ENCODE measurements at places on chromosomes 5 and 9.

DNA sequence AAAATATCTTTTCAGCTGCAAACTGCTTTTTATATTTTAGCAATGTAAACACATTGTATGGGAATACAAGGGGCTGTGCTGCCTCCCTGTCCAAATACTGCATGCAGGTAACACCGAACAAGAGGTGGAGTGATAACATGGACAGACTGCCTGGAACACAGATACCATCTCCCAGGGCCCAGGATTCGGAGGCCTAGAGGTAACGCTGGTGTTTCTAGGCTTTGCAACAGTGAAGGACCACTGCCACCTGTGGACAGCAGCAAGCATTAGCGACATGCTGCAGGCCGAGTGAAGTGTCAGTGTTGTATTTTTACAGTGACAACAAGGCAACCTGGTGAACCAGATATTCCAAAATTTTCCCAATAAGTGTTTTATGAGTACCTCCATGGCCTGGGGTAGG lies 379.1 kb downstream of the DMRT2 start:
- no peak for DNase-seq

GRCh38 chr9:97237311-97237786 lies 70.1 kb upstream of the CCDC180 start:
- no peak for DNase-seq

DNA sequence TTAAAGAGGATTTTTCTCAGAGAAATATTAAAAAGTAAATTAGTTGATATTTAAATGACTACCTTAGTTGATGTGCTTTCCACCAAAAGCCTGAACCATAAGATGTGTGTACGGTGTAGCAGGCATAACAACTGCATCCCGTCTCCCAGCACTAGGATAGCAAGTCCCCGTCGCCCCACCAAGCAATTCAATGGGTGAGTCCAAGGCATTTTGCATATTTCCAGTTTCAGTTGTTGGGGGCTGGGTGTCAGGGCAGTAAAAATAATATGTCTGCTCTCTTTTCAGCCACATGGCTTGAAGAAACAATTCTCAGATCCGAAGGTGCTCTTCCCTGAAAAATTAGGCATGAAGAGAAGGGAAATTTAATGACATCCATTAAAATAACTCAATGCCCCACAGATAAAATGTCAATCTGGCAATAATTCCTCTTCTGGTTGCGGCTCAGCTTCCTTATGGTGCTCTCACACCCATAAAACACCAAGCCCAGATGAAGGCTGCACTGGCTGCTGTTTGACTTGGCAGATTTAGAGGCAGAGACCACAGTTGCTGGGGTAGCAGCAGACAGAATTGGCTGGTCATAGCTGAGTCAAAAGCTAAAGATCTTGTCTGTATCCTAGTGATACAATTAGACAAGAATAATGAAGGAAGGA lies 124.4 kb upstream of the ADCY2 start:
- DNase-seq, result no peak

- no peak for DNase-seq
Observed at GRCh38 chr9:105198023-105198422, 46.4 kb upstream of the SLC44A1 start.

GRCh38 chr5:178522361-178522760 lies 67.8 kb downstream of the COL23A1 start:
- no peak for DNase-seq
